Renal pelvis (tissue), 12 donors: ENCODE measurements at places on chromosomes 6 and 20. TPM values are rescaled to one million over a fixed set of nuclear protein-coding genes. Genes with fewer than 3 reads are reported as not detected.
A peak's percentile ranks its signal among the peaks of the same experiment; 100 is the strongest.

The FITM2 gene
- 6.9 TPM for polyA plus RNA-seq

The BTBD3 gene
- 73.5 TPM for polyA plus RNA-seq

GRCh38 chr20:37279820-37280219 lies 9.6 kb upstream of the MANBAL start:
- no peak for DNase-seq

- peak; percentile 16 for DNase-seq
These were observed 436.6 kb downstream of the PRKN start for GRCh38 chr6:162290846-162291465.

- DNase-seq: peak; percentile 45
These were observed 113.5 kb downstream of the OGFRL1 start for GRCh38 chr6:71402096-71402495.

GRCh38 chr20:2921506-2921905 lies 48.2 kb downstream of the PTPRA start:
- DNase-seq: no peak

GRCh38 chr6:141267420-141267819 lies 865.3 kb upstream of the GJE1 start:
- no peak for DNase-seq

DNA sequence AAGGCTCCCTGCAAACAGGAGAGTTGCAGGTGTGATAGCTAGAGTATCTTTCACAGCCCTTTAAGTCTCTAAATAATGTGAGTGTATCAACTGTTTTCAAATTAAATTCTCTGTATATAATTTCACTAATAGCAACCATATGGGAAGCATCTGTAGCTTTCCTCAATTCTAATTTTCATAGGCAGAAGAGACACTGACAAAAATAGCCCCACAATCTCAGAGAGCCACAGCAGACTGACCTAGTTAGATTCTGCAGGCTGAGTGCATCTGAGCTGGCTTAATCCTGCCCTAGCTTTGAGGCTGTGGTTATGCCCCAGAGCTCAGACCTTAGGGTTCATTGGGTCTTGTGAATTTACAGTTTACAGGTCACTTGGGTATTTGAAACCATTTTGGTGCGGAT lies 63.9 kb downstream of the MAP7 start:
- DNase-seq: no peak
